NCI-H526 treated with DMSO at 0.1 percent for 48 hours (cell line): ENCODE measurements at places on chromosomes 7 and 10.

GRCh38 chr10:5529702-5530411, 5.1 kb downstream of the CALML3 start:
- no peak for DNase-seq

- no peak for DNase-seq
These were observed 152.6 kb downstream of the C10orf105 start for GRCh38 chr10:71567006-71567405.

DNA sequence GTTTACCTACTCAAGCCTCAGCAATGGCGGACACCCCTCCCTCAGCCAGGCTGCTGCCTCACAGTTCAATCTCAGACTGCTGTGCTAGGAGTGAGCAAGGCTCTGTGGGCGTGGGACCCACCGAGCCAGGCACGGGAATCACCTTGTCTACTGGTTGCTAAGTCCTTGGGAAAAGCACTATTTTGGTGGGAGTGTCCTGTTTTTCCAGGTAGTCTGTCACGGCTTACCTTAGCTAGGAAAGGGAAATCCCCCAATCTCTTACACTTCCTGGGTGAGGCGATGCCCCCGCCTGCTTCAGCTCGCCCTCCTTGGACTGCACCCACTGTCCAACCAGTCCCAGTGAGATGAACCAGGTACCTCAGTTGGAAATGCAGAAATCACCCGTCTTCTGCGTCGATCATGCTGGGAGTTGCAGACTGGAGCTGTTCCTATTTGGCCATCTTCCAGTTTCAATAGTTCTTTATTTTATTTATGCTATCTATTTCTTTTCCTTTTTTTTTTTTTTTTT, at the start of gene HYAL4:
Gene HYAL4, plus strand, starts transcription at position 458 of the 508 bp plus-strand sequence. CDS start 23,105 bp downstream, outside the sequence.
- DNase-seq, result no peak

DNA sequence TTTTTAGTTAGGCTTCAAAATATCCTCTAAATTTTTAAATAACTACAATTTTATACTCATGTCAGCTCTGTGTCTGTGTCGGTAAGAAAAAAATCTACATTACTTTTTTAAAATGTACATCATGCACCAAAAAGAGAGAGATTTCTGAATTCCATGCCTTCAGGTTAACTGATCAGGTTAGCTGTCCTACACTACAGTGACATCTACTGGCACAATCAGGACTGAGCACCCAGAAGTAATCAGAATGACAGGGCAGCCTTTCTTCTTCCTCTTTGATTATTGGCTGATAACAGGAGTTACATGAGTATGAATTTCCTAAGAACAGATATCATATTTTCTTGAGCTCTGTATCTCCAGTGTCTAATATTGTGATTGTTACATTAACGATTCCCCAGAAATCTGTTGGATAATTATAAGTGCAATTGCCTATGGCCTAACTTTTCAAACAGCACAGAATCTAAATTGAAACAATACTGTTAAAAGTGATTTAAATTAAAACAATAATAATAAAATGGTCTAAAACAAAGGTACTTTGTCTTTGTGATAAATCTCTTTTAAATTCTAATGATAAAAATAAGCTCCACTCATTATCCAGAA, 41.8 kb upstream of the HYCC1 start:
- DNase-seq, result peak; percentile 30

DNA sequence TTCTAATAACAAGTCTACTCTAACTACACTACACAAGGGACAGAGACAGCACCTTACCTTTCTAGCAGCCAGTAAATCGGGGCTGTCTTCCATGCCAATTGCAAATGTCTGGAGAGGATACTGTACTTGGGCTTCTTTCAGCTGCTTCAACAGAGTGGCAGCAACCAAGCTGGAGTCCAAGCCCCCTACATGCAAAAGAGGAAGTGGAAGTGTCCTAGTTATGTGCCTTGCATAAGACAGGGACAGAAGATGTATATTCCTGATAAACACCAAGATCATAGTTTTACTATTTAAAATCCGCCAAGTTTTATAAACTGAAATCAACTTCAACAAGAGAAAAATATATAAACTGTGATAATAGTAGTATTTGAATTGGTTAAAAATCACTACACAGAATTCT, 14.0 kb downstream of the ASNS start:
- DNase-seq, result no peak

DNA sequence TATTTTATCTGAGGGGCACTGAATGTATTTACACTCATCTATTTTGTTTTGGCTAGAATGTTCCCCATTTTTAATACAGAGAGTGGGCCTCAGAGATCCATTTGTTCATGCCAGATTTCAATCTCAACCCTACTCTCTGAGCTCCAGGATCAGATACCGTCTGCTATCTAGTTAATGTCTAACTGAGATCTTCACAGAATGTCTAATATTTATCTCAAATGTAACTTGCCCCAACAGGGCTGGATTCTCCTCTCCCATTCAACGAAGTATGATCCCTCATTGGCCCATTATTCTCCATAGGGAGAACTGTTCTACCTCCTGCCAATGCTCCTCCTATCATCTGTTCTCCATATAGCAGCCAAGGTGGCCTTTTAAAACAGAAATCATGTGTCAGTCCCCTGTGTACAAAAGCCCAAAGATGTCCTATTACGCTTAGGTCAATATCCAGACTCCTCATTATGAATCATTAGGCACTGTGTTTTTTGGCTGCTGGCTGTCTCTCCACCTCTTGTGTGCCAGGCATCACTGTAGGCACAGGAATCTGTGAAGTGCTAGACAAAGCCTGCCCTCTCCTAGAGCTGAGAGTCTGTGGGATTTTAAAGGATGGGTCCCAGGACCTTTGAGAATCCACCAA, 169.3 kb upstream of the AGK start:
- DNase-seq, result no peak

- no peak for DNase-seq
These were observed 499.7 kb downstream of the CALN1 start for GRCh38 chr7:71912476-71912875.

- DNase-seq, result no peak
These were observed 30.6 kb downstream of the NET1 start for GRCh38 chr10:5442990-5443370.

DNA sequence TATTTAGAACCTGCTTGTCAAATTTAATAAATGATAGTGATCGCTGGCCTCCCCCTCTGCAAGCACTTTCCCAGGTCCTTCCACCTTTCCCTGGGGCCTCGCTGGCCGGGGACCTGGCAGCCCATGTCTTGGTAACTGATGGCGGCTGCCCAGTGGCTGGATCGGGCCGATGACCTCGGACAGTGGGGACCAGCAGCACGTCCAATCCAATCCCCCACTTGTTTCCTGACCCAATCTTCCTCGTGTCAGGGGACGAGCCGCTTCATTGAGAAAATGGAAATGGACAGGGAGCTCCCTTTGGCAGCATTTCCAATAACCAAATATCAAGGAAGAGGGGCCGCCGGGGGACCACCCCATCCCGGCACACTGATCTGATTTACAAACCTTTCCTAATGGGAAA, 17.2 kb downstream of the EBF3 start:
- DNase-seq, result no peak

DNA sequence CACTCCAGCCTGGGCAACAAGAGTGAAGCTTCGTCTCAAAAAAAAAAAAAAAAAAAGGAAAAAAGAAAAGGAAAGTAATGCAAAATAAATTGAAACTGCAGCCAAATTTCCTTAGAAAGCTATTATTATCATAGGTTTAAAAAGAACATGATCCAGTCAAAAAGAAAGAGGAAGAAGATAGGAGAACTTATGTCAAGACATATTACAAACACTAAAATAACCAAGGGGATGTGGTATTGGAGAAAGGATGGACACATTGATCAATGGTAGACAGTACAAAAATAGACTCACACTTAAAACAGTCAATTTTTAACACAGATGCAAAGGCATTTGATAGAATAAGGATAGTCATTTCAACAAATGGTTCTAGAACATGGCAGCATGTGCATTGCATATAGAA, 27.3 kb upstream of the PFKP start:
- no peak for DNase-seq

GRCh38 chr10:70391654-70392053, 9.2 kb upstream of the LRRC20 start:
- no peak for DNase-seq

DNA sequence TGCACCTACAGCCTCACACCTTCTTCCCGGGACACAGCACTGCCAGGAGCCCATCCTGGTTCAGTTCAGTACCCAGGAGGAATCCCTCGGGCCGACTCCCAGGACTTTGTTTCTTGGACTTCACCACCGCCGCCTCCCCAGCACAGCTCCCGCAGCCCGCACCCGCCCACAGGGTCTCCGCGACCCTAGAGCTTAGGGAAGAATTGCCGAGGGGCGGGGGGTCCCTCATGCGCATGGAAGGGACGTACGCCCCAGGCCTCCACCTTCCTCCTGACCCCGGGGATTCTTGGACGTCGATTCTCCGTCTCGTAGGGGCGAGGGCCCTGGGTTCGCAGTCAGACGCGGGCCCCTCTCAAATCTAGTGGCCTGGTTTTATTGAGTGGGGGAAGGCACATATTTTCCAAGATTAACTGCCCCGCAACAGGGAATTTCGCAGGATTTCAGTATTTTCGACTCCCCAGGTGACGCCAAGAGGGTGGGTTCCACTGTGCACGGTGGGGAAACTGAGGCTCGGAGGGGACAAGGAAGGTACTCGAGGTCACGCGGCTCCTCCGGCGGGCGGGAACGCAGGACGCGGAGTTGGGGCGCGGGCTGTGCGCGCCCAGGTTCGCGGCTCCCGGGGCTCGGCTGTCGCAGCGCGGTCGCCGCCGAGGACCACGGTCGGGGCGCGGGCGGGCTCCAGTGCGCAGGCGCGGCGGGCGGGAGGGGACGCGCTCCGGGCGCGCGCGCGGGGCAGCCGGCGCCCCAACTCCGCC, at the start of gene ADCY1:
Gene ADCY1, plus strand, starts transcription at position 708 of the 755 bp plus-strand sequence. CDS start 176 bp downstream, outside the sequence.
- no peak for DNase-seq

GRCh38 chr10:60167050-60167449, 222.6 kb downstream of the ANK3 start:
- peak; percentile 3 for DNase-seq

- DNase-seq, result no peak
These were observed 8.4 kb upstream of the LGI1 start for GRCh38 chr10:93749218-93749799.

DNA sequence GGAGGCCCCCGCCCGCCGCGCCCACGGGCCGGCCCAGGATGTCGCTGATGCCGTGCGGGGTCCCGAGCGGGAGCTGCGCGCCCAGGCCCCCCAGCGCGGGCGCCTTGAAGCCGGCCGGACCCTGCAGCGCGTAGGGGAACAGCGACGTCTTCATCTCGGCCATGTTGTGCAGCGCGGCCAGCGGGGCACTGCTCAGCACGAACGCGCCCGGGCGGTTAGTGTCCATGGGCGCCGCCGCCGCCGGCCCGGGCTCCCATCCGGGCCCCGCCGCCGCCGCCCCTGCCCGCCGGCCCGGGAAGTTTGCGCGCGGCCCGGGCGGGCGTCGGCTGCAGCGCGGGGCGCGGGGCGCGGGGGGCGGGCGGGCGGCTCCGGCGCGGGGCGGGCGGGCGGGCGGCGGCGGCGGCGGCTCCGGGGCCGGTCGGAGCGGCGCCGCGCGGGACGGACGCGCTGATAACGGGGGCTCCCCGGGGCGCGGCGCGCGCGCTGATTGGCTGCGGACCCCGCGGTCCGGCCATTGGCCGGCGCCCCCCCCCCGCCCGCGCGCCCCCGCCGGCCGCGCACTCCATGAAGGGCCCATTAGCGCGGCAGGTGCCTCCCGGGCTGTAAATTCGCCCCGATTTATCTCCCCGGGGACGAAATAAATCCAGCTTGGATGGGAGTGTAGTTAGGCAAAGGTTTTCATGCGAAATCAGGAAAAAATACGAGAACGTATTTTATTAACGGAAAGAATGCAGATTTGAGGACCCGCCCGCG, at the start of gene NKX6-2:
Gene NKX6-2, minus strand, starts transcription at position 425 of the 753 bp plus-strand sequence. Its CDS starts 199 bp downstream, at position 226.
- no peak for DNase-seq

DNA sequence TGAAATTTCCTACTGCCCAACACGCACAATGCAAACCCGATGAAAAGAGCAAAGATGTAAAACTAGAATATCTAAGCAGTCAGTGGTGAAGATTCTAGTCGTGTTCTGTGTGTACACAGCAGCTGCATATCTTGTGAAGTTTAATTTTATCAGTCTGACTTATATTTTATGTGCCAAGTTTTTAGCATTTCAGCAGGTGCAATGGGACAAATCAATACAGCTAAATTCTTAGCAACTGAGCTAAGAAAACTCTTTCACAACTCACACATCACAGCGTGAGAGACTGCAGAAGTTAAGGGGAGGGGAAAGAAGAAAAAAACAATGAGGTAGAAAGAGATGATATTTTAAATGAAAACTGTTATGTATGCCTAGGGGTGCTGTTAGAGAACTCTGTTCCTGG, 164.9 kb upstream of the NEBL start:
- no peak for DNase-seq

GRCh38 chr10:570628-571163, 118.8 kb downstream of the DIP2C start:
- no peak for DNase-seq

DNA sequence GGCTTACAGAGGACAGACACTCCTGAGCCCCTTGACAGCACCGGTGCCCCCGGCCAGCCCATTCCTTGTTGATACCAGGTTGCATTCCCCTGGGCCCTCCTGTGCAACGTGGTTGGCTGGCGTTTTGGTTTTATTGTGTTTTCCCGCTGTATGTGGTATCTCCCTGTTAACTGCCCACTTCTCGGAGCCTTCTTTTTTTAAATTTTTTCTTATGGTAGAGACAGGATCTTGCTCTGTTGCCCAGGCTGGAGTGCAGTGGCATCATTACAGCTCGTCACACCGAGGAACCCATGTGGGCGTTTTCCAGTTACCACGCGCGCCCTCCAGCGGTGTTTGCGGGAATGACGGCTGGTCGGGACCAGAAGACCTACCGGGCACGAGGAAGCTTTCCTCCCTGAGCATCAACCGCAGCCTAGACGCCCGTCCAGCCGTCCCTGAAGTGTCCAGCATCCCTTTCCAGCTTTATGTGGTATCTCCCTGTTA, 16.9 kb upstream of the ZFAND2A start:
- DNase-seq, result peak; percentile 32

DNA sequence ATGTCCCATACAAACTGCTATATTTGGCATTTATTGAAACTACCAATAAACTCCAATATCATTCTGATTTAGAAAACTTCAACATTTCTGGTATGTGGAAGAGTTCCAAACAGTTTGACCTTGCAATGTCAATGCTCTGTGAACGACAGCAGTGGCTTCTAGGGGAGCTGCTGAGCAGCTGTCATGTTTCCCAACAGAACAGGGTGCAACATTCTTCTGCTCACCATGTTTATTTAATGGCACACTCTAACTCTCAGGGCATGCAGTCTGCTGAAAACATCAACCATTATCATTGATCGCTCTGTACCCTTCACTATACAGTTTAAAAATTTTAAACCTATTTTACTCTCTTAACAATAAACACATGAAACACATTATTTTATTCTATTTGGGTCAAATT, 25.9 kb downstream of the LMOD2 start:
- DNase-seq, result no peak
